Psoas muscle (tissue), 8 donors: ENCODE measurements at places on chromosomes 1 and 21.

DNA sequence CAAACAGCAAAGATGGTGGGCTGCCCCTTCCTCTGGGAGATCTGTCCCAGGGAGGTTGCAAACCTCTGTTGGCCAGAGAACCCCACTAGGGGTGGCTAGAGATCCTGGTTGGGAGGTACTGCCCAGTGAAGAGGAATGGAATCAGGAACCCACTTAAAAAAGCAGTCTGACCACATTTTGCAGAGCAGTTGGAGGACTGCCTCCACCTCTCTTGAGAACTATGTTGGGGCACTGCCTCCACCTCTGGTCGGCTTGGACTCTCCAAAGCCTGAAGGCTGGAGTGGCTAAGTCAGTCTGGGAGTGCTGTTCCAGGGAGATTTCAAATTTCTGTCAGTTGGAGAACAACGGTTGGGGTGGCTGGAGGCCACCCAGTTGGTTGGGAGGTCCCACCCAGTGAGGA, 58.6 kb downstream of the TNFSF4 start:
- H3K4me3 ChIP-seq = no peak overlapping the region
- no peak overlapping the region for H3K27ac ChIP-seq
- no peaks in the 10 kb centered on the region for H3K27me3 ChIP-seq

- no peaks in the 10 kb centered on the region for H3K4me1 ChIP-seq
- H3K27ac ChIP-seq = no peak overlapping the region
- no peaks in the 10 kb centered on the region for H3K36me3 ChIP-seq
- peak overlapping the region; percentile 7 for H3K4me3 ChIP-seq
Measured at GRCh38 chr1:23444104-23444533, 19.6 kb upstream of the TCEA3 start.

DNA sequence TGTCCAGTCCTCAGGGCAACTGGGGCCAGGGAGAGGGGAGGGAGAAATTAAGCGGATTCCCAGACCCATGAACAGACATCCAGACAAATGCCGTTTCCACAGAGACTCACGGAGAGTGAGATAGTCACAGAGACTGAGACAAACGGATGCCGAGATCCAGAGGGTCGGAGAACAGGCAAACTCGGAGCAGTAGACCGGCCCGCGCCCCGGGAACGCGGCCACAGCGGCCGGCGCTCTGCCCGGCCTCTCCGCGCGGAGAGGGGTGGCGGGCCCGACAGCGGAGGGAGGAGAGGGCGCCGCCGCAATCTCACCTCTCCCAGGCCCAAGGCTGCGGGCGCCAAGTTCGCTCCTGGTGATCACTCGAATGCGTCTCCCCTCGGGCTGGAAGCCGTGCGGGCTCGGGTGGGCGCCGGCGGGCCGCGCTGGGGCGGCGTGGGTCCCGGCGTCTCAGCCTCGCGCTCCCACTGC, 831 bp upstream of the FOXD2 start:
- H3K27me3 ChIP-seq = peaks cover 50% of the 10 kb centered on the region
- peak overlapping the region; percentile 69 for H3K4me3 ChIP-seq
- no peaks in the 10 kb centered on the region for H3K4me1 ChIP-seq
- no peaks in the 10 kb centered on the region for H3K36me3 ChIP-seq
- DNase-seq = no peak

GRCh38 chr1:244496186-244496585, 35.1 kb downstream of the CATSPERE start:
- H3K4me1 ChIP-seq = no peaks in the 10 kb centered on the region
- no peak for DNase-seq
- H3K36me3 ChIP-seq = no peaks in the 10 kb centered on the region
- no peak overlapping the region for H3K27ac ChIP-seq
- H3K27me3 ChIP-seq = no peaks in the 10 kb centered on the region
- H3K4me3 ChIP-seq = no peak overlapping the region

DNA sequence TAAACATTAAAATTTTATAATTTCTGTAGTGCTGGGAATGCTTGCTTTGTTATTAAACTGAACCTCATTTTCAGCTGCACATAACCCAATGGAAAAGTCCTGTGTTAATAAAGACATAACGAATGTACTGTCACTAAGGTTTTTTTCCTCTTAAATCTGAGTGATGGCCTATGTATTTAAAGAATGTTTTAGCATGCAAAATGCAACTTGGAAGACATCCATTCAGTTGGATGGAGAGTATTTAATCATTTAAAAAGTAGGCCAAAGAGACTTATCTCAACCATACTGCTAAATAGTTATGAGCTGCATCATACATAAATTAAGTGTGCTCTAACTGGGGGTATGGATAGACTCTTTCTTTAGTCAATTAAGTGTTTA, 48.5 kb downstream of the RWDD3 start:
- no peaks in the 10 kb centered on the region for H3K27me3 ChIP-seq
- H3K4me3 ChIP-seq = no peak overlapping the region
- H3K4me1 ChIP-seq = no peaks in the 10 kb centered on the region
- no peak for DNase-seq

DNA sequence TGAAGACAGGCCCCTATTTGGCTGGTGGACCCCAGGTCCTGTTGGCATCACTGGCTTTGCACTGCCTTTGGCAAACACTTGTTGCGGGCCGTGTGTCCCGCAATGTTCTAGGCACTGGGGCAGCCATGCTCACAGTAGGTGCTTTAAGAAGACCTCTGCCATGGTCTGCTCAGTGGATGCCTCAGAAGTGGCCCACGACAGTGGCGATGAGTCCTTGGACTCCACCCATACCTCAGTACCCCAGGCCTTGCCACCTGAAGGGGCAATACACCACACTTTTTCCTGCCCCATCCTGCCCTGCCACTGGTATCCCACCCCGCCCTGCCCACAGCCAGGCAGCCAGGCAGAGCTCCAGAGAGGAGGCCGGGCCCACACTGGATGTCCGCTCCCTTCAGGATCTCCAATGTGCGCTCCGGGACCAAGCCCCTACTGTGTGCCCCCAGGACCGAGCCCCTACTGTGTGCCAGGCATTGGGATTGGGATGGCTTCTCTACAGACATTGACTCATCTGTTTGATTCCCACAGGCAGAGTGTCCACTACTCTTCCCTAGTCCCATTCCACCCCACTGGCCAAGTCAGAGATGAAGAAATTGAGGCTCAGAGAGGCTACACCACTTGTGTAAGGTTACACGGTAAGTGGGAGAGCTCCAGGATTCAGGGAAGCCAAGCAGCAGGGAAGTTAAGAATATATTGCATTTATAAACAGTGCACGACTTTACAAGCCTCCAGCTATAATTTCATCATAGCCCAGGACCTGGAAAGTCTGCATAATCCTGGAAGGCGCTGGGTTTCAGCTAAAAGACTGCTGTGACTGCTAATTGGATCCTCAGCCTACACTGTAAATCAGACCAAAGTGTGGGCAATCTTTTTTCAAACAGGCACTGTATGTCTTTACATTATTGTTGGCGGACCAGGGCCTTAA, 101.6 kb downstream of the DMRTB1 start:
- no peaks in the 10 kb centered on the region for H3K27me3 ChIP-seq
- no peak overlapping the region for H3K4me3 ChIP-seq
- no peak overlapping the region for H3K27ac ChIP-seq
- no peak for DNase-seq

DNA sequence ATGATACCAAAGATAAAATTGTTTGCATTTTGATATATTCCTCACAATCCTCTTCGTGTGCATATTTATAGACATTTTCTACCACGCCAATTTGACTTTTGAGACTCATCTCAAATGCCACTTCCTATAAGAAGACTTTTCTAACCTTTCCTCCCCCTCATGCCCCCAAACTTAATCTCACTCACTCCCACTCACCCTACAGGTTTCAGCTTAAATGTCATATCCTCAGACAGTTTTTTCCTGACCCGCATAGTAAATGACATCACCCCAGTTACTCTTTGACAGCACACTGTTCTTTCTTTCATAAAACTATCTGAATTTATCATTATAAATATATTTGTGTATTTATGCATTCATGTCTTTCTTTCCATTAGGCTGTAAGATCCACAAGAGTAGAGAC, 29.6 kb upstream of the RGS8 start:
- H3K36me3 ChIP-seq = no peaks in the 10 kb centered on the region
- H3K4me1 ChIP-seq = no peaks in the 10 kb centered on the region
- H3K27me3 ChIP-seq = no peaks in the 10 kb centered on the region

- no peaks in the 10 kb centered on the region for H3K36me3 ChIP-seq
- H3K27me3 ChIP-seq = peaks cover 13% of the 10 kb centered on the region
- H3K27ac ChIP-seq = no peak overlapping the region
Measured at GRCh38 chr1:37622131-37622530, 12.6 kb downstream of the RSPO1 start.

GRCh38 chr21:35724156-35724555, 336.2 kb downstream of the SETD4 start:
- H3K27ac ChIP-seq = no peak overlapping the region
- H3K4me1 ChIP-seq = no peaks in the 10 kb centered on the region
- no peaks in the 10 kb centered on the region for H3K36me3 ChIP-seq
- H3K4me3 ChIP-seq = no peak overlapping the region
- DNase-seq = no peak

DNA sequence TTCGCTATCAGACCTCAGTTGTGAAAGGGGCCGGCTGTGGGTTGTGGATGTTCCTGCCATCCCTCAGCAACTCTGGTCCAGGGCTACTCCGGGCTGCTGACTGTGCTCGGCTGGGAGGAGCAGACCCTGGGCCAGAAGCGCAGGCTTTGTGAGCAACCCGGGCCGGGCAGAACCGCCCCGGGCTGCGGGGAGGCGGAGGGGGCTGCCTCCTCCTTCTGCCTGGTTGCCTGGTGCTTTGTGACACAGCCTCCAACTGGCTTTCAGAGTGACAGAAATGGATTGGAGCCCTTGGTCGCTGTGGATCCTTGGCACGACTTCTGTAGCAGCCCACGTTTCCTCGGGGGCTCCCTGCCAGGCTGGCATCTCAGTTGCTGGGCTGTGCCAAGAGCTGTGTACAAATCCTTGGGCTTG, 10.0 kb downstream of the DRAXIN start:
- no peak for DNase-seq
- H3K27me3 ChIP-seq = no peaks in the 10 kb centered on the region
- H3K4me3 ChIP-seq = no peak overlapping the region
- H3K4me1 ChIP-seq = peaks cover 12% of the 10 kb centered on the region
- H3K27ac ChIP-seq = no peak overlapping the region

GRCh38 chr1:147822292-147822691, 61.9 kb upstream of the GJA5 start:
- no peaks in the 10 kb centered on the region for H3K27me3 ChIP-seq
- H3K4me1 ChIP-seq = no peaks in the 10 kb centered on the region
- H3K4me3 ChIP-seq = no peak overlapping the region

GRCh38 chr21:41621513-41621912, 113.6 kb upstream of the TMPRSS2 start:
- H3K4me1 ChIP-seq = no peaks in the 10 kb centered on the region
- H3K27me3 ChIP-seq = peaks cover 4% of the 10 kb centered on the region
- H3K4me3 ChIP-seq = no peak overlapping the region

DNA sequence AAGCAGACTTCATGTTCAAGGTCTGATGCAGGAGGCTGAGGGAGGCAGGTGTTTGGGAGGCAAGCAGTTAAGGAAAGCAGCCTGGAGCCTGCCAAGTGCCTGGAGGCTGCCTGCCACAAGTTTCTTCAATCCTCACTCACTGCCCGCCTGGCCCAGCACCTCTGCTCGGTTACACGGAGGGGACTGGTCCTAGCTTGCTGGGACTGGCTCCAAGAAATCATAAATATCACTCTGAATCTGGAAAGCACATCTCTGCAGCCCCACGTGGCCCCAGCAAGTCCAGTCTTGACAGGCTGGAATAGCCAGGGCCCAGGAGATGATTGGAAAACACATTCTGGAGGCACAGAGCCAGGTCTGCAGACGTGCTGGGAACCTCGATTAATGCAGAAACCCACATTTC, 83.9 kb downstream of the BCAR3 start:
- peaks cover 87% of the 10 kb centered on the region for H3K4me1 ChIP-seq
- peak; percentile 75 for DNase-seq
- H3K27me3 ChIP-seq = no peaks in the 10 kb centered on the region
- no peaks in the 10 kb centered on the region for H3K36me3 ChIP-seq

- no peaks in the 10 kb centered on the region for H3K36me3 ChIP-seq
- no peaks in the 10 kb centered on the region for H3K27me3 ChIP-seq
- DNase-seq = peak; percentile 61
- no peak overlapping the region for H3K4me3 ChIP-seq
- H3K4me1 ChIP-seq = peaks cover 12% of the 10 kb centered on the region
- no peak overlapping the region for H3K27ac ChIP-seq
Measured at GRCh38 chr1:60149251-60149650, 75.7 kb upstream of the C1orf87 start.

GRCh38 chr1:5967351-5968160, 24.7 kb downstream of the NPHP4 start:
- peak; percentile 64 for DNase-seq
- no peak overlapping the region for H3K27ac ChIP-seq
- H3K36me3 ChIP-seq = peaks cover 9% of the 10 kb centered on the region
- no peaks in the 10 kb centered on the region for H3K27me3 ChIP-seq

DNA sequence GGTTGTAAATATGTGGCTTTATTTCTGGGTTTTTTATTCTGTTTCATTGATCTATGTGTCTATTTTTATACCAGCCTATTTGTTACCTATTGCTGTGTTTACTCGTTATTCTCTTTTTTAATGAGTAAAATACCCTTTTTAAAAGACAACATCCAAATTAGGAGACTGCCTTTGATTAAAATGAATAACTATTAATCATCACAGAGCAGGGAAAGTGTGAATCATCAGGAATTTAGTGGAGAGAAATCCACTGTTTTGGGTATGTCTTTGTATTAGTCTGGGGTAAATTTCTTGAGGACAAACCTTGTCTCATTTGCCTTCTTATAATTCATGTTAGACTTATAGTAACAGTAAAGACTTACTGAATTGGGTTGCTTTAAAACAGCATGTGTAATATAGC, 12.1 kb downstream of the DISC1 start:
- H3K36me3 ChIP-seq = no peaks in the 10 kb centered on the region
- no peak overlapping the region for H3K27ac ChIP-seq
- H3K4me1 ChIP-seq = peaks cover 9% of the 10 kb centered on the region
- no peaks in the 10 kb centered on the region for H3K27me3 ChIP-seq
- no peak for DNase-seq

DNA sequence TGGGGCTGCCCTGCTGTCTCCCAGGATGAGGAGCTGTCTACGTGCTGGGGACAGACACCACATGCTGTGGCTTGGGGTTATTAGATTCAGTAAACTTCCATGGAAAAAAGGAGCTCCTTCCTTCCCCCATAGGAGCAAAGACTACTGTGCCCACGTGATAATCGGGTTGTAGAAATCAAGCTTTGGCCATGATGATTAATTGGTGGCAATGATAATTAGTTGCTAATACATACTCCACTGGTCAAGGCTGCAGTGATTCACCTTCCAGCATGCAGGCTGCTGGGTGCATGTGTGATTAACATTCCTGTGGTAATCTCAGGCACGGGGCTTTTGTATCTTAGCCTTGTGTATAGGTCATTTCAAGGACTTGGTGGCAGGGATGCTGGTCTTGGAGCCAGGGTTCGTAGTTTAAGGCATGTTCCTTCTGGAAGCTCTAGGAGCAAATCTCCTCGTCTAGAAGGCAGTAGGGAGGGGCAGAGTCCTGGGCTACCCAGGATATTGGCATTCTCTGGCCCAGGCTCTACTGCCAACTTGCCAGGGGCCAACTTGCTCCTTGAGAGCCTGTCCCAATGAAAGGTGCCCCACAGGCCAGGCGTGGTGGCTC, 41.4 kb downstream of the TMCO4 start:
- peak overlapping the region; percentile 30 for H3K27ac ChIP-seq
- peaks cover 12% of the 10 kb centered on the region for H3K4me1 ChIP-seq
- no peaks in the 10 kb centered on the region for H3K27me3 ChIP-seq
- H3K36me3 ChIP-seq = no peaks in the 10 kb centered on the region
- DNase-seq = no peak
